Stimulated activated CD4-positive, alpha-beta T cell treated with anti-CD3 and anti-CD28 coated beads, Interleukin-15, amount 100 ng/mL, for 24 hours (primary cell): ENCODE measurements at places on chromosomes 7 and 10.

GRCh38 chr10:60937784-60938654 is 6.0 kb downstream of the RHOBTB1 start:
- DNase-seq: no peak

- DNase-seq: no peak
These were observed 1.3 kb downstream of the DDX50 start for GRCh38 chr10:68902382-68902781.

DNA sequence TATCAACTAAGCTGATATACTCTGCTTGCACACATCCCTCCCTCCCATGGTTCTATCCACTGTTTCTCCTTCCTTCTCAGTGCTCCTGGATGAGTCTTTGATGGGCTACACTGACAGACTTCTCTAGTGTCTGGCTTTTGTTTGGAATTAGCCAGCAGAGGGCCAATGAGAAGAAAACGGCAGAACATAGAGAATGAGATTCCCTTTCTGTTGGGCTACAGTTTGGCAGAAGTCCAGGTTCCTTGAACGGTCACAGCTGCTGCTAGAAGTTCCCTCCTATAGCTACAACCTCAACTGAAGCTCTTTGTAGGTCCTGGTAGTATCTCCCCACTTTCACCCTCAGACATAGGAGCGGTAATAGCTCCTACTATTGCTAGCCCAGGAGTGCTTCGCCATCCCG is 251.1 kb upstream of the LRRN3 start:
- DNase-seq: no peak

GRCh38 chr7:135768064-135768463 is 19.5 kb upstream of the FAM180A start:
- no peak for DNase-seq

- DNase-seq: no peak
These were observed 64.0 kb downstream of the C10orf143 start for GRCh38 chr10:130046591-130046990.

GRCh38 chr7:158150234-158150633 is 437.4 kb downstream of the PTPRN2 start:
- no peak for DNase-seq

DNA sequence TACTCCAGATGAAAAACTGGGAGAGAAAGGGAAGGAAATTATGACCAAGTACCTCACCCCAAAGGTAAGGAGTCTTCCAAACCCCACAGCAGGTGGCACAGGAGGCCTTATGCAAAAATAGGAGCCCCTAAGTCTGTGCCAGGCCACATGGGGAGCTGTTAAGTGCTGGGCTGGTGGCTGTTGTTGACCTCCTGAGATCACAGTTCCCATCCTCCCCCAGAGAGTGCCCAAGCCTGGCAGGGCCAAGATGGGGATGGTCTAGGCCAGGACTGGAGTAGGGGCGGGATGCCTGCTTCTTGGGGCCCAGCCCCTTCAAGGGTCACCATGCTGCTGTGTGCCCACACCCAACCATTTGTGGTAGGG is 145.8 kb downstream of the RGS10 start:
- DNase-seq: no peak

GRCh38 chr10:3783316-3783681 is 1.7 kb downstream of the KLF6 start:
- peak; percentile 85 for DNase-seq

GRCh38 chr7:26815426-26815825 is 49.0 kb downstream of the SKAP2 start:
- DNase-seq: no peak

DNA sequence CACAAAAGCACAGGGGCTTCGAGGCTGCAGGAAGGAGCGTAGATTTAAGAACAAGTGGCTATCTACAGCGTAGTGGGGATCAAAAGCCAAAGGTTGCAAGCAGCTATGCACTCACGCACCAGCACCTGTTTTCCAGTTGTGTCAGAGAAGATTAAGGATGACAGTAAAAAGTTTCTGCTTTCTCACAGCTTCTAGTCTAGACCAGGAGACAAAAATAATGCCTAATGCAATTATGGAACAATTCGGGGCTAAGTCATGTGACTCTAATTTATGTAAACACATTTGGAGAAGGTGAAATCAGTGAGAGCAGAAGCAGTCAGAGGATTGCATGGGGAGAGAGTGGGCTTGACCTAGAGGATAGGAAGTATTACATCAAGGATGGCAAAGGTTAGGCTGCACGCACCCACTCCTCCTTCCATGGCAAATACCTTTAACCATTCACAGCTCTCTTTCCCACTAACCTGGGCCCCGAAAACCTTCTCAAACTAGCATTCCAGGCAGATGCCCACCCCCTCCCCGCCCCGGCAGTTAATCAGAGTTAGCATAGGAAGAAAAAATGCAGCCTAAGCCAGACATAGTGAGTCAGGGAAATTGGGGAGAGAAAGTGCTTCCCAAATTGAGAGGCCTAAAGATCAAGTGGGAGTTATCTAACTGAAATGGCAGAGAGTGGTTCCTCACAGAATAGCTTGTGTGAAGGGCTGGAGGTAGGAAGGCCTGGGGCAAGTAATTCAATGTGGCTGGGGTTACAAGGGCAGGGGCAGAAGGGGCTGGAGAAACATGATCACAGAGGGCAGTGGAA is 48.2 kb upstream of the GPAM start:
- DNase-seq: no peak

GRCh38 chr10:113506476-113506875 is 46.4 kb upstream of the HABP2 start:
- no peak for DNase-seq

- no peak for DNase-seq
These were observed 23.2 kb downstream of the STEAP1B start for GRCh38 chr7:22476824-22477223.

- no peak for DNase-seq
These were observed 22.4 kb upstream of the CRYGN start for GRCh38 chr7:151462306-151462779.

DNA sequence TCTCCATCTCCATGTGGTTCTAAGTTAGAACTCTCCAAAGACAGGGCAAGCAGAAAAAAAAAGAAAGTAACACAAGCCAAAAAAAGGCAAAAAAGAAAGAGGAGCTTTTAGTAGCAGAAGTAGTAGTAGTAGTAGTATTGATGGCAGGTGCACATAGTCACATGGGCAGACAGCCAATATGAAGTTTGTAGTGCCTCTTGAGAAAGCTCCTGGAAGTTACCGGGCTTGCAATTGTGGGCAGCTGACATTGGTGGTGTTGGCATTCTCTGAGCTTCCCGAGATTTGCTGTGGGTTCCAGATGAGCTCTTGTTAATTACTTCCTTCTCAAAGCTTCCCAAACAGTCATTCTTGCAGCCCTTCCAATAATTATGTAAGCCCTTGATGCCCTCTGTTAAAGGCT is 1128.5 kb downstream of the TYW1 start:
- no peak for DNase-seq

DNA sequence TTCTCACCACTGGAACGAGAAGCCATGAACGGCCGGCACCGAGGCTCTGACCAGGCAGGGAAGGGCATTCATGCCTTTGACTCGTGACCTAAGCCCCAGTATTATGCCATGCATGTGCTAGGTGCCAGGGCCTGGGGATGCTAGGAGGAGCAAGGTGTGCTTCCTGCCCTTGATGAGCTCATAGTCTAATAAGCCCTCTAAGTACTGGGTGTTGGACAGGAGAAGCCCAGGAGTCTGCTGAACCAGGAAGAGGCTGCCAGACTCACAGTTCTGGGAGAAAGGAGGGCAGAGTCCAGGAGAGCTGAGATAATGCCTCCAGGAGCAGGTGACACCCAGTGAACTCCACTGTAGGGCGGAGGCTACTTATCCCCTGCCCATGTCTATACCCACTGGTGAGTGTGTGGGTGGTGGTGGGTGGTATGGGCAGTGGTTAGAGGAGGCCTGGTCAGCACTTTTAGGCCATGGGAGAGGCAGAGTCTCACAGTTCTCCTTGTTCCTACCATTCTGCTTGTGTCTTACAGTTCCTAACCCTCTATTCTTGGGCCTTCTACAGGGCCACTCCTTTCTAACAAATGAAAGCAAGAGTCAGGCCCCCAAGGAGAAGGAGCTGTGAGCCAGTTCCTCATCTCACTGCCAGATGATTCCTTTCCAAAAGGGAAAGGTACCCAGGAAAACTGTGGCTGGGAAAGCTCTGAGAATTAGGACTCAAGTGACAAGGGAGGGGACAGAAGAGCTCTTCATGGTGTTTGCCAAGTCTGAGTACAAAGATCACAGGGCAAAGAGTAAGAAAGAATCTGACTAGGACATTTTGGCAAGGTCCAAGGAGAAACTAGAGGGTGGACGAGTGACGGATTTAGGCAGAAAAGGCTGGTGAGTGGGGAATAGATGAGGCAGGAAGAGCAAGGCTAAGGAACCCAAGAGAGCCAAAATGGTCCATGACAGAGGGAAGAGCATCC is 3.6 kb upstream of the MXI1 start:
- DNase-seq: no peak

DNA sequence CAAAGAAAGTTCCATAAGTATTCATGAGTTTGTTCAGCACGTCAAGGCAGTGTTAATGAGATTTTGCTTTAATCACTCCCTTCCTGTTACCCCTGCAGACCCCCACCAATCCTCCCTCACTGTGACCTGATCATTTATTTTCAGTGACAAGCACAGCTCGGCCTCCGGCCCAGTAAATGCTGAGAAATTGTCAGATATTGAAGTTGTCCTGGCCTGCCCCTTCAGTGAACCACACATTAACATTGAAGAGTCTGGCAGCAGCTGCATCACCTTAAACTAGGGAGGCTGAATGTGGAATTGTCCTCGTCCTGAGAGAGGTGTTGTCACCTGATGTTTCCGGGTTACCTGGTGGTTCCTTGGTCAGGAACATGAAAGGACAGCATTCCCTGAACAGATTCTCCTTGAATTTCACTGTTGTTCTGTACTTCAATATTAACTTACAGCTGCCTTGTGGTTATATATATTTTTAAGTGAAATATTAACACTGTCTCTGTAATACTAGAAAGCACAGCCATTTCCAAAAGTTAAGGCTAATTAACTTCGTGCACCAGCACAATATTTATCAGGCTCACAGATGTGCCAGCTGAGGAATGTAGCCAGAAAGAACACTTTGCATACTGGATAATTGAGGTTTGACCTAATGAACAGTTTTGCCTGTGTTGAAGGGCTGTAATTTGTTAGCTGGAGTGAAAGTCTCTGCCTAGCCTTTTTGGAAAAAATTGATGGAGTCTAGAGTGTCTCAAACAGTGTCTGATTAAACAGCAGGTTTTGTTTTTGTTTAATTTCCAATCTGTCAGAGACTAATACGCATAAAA is 265.3 kb downstream of the HDAC9 start:
- DNase-seq: no peak

GRCh38 chr7:154996756-154997155 is 6.2 kb downstream of the PAXIP1 start:
- no peak for DNase-seq

GRCh38 chr7:88208521-88208920 is 11.3 kb downstream of the SRI start:
- DNase-seq: no peak

DNA sequence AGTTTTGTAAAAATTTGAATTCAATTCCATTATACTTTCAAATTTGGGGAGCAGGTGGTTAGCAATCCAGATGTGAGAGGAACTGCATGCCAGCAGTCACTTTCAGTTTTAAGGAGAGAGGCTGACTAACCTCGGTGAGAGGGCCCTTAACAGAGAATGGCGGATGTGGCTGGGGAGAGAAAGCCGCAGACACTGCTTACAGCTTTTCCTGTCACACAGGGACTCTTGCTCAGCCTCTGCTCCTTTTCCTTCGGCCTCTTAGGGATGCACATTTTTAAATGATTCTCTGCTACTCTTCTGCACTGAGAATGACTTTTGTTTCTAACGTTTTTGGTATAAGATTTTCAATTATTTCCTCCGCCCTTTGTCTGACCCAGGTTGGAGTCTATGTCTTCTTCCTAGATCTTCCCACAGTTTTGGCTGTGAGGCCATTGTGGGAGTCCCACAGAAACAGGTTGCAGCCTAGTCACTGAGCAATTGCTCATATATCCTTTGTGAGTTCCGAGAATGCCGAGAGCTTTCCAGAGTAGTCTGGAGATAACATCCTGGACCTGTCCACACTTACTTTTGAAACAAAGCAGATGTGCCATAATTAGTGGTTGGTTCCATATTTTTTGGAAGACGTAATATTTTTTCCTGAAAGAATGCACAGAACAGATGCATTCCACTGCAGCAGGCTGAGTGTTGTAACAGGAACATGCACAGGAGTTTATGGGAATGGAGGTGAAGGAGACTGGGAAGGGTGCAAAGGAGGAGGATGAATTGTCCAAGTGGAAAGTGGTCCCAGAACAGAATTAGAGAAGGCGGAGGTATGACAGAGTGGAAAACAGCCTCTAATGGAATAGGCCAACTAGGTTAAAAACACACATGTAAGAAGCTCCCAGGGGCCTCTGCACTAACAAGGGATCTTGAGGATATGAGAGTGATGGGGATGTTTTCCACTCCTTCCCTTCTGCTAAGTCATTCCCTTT is 168.0 kb upstream of the ZNF32 start:
- peak; percentile 83 for DNase-seq

DNA sequence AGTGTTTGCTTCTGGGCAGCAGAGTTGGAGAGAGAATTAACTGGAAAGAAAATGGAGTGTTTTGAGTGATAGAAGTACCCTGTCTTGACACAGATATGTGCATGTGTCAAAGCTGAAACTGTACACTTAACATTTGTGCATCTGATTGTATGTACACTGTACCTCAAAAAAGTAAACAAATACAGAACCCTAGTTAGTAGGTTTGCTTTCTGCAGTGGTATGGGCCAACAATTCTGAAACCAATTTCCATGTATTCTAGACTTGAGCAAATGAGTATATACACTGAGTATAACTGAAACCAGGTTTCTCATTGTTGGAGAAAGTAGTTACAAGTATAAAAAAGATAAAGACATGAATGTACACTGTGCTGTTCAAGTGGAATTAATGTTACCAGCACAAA is 52.4 kb downstream of the ELAPOR2 start:
- DNase-seq: no peak

DNA sequence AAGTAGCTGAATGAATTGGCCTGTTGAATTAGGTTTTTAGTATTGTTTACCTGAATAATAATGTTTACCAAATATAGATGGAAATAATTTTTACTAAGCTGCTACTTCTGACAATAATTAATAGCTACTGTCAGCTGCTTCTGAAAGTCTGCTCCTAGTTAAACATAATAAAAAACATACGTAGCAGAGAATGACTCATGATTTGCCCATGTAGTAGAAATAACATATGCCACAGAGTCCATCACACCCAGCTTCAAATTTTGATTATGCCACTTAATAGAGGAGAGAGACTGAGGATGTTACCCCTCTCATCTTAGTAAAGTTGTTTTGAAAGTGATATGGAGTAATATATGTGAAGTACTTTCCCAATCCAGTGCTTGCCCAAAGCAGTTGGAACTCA is 57.6 kb upstream of the MDFIC start:
- no peak for DNase-seq

GRCh38 chr7:74417419-74417971 is 36.2 kb upstream of the GTF2IRD1 start:
- peak; percentile 60 for DNase-seq

- DNase-seq: no peak
These were observed 93.7 kb upstream of the PDE1C start for GRCh38 chr7:32163896-32164295.

- no peak for DNase-seq
These were observed 4.7 kb upstream of the NRF1 start for GRCh38 chr7:129606803-129607202.

GRCh38 chr7:91127959-91128358 is 136.3 kb upstream of the FZD1 start:
- no peak for DNase-seq

- no peak for DNase-seq
These were observed 195.6 kb upstream of the RHOBTB1 start for GRCh38 chr10:61139592-61139953.
